ENCODE measurements at places on chromosomes 1 and 21.

GRCh38 chr1:54805981-54806381 is 4.9 kb upstream of the TTC22 start:
- no peak for DNase-seq

GRCh38 chr1:52640697-52641096 is 7.7 kb downstream of the SHISAL2A start:
- DNase-seq, result no peak

- no peak for DNase-seq
These were observed 14.7 kb downstream of the HSF2BP start for GRCh38 chr21:43644609-43645008.

GRCh38 chr21:20999659-21000058 is 1.4 kb downstream of the NCAM2 start:
- peak; percentile 61 for DNase-seq

DNA sequence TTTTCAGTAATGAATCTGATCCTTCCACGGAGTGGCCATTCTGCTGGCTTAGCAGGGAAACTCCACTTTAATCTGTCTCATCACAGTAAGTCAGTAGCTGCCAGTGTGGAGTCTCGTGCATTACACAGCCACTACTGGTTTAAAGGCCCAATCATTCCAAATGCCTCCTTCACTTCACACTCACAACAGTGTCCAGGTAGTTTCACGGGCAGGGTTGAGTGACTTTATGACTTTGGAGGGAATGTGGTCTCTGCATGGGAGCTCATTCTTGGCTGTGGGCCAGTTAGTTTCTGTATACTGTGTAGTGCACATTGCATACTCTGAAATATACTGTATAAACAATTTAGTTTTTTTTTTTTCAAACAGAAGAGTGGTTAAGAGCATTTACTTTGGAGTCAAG is 34.6 kb upstream of the C1orf87 start:
- no peak for DNase-seq
